ENCODE measurements at places on chromosomes 2 and 18.

GRCh38 chr2:43842866-43843226 lies 4.1 kb downstream of the ABCG8 start:
- DNase-seq: no peak

DNA sequence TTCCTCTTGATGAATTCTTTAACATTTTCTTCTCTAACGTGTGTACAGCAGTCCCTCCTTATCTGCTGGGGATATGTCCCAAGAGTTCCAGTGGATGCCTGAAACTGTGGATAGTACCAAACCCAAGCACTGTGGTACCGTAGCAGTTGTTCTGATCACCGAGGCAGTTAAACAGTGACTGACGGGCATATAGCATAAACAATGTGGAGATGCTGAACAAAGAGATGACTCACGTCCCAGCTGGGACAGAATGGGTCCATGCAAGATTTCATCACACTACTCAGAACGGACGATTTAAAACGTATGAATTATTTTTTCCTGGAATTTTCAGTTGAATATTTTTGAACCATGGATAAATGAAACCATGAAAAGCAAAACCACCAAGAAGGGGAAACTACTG lies 54.5 kb upstream of the SPAG16 start:
- DNase-seq: no peak

- peak; percentile 54 for DNase-seq
These were observed 42.2 kb downstream of the CD302 start for GRCh38 chr2:159755788-159756187.

DNA sequence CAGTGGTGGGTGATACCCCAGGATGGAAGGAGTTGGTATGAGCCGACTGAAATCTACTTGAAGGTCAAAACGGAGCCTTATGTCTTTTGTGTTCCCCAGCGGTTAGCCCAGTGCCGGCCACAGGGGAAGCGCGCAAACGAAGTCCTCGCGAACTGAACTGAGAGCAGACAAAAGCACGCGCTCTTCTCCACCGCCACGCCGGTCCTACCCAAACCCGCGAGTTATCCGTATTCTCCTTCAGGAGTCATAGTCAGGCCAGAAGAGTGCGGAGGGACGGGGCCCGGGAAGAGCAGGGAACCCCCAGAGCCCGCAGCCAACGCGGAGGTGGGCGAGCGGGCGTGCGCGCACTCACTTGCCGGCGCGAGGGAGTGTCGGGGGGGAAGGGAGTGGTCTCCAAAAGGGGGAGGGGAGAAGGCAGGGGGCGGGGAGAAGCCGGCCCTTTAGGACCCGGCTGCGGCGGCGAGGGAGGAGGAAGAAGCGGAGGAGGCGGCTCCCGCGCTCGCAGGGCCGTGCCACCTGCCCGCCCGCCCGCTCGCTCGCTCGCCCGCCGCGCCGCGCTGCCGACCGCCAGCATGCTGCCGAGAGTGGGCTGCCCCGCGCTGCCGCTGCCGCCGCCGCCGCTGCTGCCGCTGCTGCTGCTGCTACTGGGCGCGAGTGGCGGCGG lies at the start of gene IGFBP2:
Gene IGFBP2, plus strand, starts transcription at position 469 of the 664 bp plus-strand sequence. Its CDS starts 104 bp downstream, at position 573.
- DNase-seq: peak; percentile 27

DNA sequence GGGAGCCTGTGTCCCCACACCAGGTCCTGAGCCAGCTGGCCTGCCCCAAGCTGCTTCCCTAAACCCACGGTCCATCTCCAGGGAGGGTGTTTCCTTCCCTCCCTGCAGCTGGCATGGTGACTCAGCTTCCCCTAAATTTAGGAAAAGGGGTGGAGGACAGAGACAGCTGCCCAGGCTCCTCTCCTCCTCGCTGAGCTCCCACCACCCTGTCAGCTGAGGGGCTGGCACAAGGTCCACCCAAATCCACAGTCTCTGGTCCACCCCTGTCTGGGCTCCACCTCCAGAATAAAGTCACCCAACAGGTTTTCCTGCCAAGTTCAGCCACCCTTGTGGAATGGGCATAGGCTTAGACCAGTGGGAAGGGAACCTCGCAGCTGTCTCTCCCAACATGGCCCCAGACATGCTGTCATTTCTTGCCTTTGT lies 156.5 kb downstream of the TNS1 start:
- DNase-seq: no peak

DNA sequence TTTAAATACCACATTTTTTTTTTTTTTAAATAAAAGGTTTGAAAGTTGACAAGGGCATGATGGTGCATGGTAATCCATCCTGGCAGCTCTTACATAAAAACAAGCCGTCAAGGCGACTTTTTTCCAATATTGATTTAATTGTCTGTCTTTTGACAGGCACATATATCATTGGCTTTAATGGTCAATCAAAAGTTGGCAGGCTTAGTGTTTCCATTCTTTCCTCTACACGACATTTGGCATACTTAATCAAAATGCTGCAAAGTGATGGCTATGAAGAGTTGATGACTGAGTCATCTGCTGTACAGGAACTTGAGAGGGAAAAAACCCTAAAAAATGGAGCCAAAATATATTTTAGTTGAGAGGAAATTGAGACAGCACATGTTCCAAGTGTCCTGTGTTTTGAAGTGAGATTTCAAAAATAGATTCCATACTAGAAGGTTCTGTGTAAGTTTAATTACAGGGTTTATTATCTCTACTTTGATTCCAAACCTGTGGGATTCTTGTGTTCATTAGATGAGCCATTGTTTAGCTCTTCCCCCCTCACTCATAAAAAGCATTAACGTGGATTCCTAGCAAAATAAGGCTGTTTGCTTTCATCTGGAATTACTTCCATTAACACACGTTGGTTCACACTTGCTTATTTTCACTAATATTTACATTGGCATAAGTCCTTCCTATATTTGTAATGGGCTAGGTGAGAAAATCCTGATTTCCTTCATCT lies 3.2 kb downstream of the TSHZ1 start:
- no peak for DNase-seq

- DNase-seq: no peak
These were observed 1637.4 kb upstream of the ACVR2A start for GRCh38 chr2:146207417-146207816.

DNA sequence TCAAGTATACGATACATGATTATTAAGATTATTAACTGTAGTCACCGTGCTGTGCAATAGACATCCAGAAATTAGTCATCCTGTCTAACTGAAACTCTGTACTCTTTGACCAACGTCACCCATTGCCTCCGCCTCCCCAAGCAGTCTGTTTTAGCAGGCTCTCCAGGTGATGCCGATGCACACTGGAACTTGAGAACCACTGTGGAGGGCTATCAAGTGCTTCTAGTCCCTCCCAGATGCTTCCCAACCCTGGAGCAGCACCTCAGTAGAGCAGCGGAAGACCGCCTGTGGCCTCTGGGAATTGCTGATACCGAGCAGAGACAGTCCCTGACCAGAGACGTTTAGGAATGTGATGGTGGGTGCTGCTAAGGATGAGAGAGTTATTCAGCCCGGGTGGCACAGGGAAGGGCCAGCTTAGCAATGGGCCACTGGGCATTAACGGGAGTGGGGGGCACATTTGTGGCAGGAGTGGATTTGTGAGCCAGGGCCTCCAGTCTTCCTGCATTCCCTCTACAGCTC lies 50.7 kb downstream of the LIPG start:
- no peak for DNase-seq

DNA sequence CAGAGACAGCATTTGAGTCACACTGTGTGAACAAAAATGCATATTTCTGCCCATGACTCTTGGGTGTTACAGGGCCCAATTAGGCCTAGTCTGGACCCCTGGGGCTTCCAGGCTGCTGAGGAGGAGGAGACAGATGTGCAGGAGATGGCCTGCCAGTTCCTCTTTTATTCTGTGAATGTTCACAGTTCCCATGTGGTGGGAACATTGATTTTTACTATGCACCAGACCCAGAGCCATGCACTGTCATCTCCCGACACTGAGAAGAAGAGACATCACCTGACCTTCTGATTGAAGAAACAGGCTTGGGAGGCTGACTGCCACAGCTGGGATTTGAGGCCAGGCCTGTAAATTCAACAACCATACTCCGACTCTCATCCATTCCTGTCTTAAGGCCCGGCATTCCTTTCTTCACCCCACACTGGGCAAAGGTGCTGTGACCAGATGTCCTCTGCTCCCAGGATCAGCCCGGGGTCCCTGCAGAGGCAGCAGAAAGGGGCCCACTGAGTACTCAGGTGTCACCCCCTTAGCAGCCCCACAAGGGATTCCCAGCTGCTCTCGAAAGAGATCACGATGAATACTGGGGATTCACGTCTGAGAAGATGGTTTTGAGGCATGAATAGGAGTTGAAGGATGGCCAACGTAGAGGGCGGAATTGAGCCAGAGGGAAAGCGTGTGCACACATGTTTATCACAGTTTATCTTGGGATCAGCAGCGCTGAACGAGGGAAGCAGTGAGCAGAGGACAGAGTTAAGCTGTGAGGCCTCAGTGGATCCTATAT lies 3.6 kb upstream of the TFCP2L1 start:
- no peak for DNase-seq

GRCh38 chr2:191539068-191539467 lies 138.9 kb upstream of the NABP1 start:
- DNase-seq: peak; percentile 66

DNA sequence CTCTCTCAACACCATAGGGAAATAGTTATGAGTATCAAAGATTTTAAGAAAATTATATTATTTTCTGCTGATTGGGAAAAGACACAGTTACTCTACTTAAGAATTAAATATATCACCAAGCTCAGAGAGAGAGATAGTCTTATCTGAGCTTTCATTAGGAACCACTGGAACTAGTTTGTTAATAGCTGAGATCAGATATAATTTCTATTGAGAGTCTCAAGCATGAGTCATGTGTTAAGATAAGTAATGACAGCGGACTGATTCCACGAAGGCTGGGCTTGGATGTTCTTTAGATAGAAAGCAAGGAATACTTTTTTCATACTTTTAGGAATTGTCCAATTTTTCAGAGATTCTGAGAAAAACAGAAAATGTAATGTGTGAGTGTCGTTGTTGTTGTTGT lies 44.4 kb upstream of the RBM44 start:
- DNase-seq: no peak

GRCh38 chr2:38098421-38099098 lies 22.6 kb upstream of the CYP1B1 start:
- DNase-seq: no peak

Measured in activated naive CD4-positive, alpha-beta T cell treated with anti-CD3 and anti-CD28 coated beads for 36 hours (primary cell).